ENCODE measurements at places on chromosomes 1 and 21. TPM values are rescaled to one million over a fixed set of nuclear protein-coding genes. Genes with fewer than 3 reads are reported as not detected.

DNA sequence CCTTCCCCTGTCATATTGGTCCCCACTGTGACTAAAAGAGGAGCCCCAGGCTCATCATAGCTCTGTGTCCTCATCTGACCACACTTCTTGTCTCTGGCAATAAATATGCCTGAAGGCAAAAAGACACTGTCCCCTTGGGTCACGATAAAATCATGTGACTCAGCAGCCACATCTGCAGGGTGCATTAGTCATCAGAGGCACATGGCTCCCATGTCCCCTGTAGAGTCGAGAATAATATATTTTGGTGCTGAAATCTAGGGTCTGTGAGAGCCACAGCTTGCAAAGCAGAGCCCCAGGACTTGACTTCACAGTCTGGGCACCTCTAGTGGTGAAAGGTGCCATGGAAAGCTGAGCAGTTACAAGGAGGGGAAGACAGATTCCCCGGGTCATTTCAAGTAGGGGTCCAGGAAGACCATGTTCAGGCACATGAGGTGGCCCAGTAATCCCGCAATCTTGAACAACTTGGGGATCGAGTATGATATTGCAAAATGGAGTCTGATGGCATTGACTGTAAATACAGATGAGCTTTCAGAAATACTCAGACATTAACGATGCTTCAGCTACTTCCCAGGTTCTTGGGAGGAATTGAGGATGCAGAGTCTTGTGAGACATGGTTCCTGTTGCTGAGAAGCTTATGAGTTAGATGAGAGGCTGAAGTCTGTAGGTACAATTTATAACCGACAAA lies 68.6 kb downstream of the SLC35F3 start:
- no peak overlapping the region for H3K4me3 ChIP-seq
- H3K27me3 ChIP-seq, result peaks cover 3% of the 10 kb centered on the region
- no peak overlapping the region for H3K27ac ChIP-seq
- no peaks in the 10 kb centered on the region for H3K36me3 ChIP-seq
- DNase-seq, result no peak
- no peaks in the 10 kb centered on the region for H3K4me1 ChIP-seq

DNA sequence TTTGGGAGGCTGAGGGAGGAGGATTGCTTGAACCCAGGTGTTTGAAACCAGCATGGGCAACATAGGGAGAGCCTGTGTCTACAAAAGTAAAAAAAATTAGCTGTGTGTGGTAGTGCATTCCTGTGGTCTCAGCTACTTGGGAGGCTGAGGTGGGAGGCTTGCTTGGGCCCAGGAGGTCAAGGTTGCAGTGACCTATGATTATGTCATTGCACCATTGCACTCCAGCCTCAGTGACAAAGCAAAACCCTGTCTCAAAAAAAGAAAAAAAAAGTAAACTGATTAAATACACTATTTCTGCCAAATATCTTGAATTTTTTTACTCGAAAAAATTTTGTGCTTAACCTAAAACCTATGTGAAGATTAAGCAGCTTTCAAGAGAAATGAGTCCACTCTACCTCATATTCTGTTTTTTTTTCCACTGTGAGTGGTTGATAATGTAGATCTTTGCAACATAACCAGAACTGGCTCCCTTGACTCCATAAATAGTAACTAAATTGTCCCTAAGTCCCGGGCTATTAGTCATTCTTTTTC lies 19.4 kb upstream of the ZNF281 start:
- H3K27ac ChIP-seq, result no peak overlapping the region
- DNase-seq, result no peak
- H3K4me1 ChIP-seq, result no peaks in the 10 kb centered on the region
- H3K27me3 ChIP-seq, result no peaks in the 10 kb centered on the region
- H3K4me3 ChIP-seq, result no peak overlapping the region
- no peaks in the 10 kb centered on the region for H3K36me3 ChIP-seq

DNA sequence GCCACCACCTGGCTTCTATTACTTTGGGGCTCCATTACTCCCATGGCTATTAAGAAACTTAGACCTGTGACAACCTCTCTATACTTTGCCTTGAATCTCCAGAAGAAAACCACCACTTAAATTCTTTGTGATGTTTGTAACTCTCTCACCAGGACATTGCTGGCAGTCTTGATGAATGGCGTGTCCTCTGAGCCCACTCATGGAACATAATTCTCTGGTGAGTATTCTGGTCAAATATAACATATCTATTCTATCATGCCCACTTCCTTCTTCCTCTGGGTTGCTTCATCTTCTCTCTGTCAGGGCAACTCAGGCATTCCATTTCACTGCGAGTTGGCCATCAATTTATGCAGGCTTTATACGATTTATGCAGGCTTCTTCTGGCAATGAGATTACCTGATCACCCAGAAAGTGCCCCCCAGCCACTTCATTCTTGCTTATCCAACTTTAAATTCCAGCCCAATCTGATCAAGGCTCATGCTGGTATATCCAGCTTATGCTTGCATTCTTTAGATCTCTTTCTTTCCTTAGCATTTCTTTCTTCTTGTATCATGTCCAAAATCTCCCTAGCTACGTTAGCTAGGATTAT lies 112.0 kb upstream of the CHRM3 start:
- DNase-seq, result no peak
- no peak overlapping the region for H3K27ac ChIP-seq
- H3K4me1 ChIP-seq, result no peaks in the 10 kb centered on the region

- H3K27me3 ChIP-seq, result no peaks in the 10 kb centered on the region
- no peak overlapping the region for H3K27ac ChIP-seq
- no peaks in the 10 kb centered on the region for H3K36me3 ChIP-seq
- no peak for DNase-seq
- H3K4me1 ChIP-seq, result no peaks in the 10 kb centered on the region
Observed at GRCh38 chr1:60589916-60590315, 492.4 kb upstream of the NFIA start.

- no peaks in the 10 kb centered on the region for H3K27me3 ChIP-seq
- H3K36me3 ChIP-seq, result peaks cover 6% of the 10 kb centered on the region
- H3K4me1 ChIP-seq, result peaks cover 36% of the 10 kb centered on the region
Observed at GRCh38 chr1:6869545-6869944, 84.3 kb downstream of the CAMTA1 start.

The LCE1E gene
- not detected for total RNA-seq

- H3K27ac ChIP-seq, result no peak overlapping the region
- no peak overlapping the region for H3K4me3 ChIP-seq
- H3K27me3 ChIP-seq, result no peaks in the 10 kb centered on the region
- H3K4me1 ChIP-seq, result peaks cover 17% of the 10 kb centered on the region
- no peaks in the 10 kb centered on the region for H3K36me3 ChIP-seq
Observed at GRCh38 chr1:94362466-94363058, 55.6 kb upstream of the ABCD3 start.

The HES3 gene
- not detected for total RNA-seq

DNA sequence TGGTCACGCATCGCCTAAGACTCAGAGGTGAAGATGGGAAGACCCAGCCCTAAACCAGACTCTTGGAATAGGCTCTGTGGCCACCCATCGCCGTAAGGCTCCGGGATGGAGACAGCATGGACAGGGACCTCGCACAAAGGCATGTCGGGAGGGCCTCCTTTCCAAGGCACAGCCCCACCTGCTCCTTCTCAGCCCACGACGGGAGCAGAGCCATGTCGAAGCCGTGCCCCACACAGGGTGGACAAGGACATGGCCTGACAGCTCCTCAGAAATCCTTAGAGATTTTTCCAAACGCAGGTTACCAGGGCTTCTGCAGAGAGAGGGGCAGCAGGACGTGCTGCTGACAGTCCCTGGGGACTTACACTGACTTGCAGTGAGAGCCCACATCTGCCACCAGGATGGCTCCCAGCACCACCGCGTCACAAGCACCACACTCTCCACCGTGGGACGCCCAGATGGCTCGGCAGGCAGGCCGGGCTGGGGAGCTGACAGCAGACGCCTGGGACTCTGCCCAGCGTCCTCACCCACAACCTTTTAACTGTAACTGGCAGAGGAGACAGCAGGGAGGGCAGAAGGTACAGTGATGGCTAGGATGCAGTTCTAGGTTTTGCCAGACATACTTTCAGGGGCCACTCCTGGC lies 12.0 kb downstream of the SSU72 start:
- H3K27me3 ChIP-seq, result no peaks in the 10 kb centered on the region
- H3K36me3 ChIP-seq, result peaks cover 50% of the 10 kb centered on the region
- peaks cover 61% of the 10 kb centered on the region for H3K4me1 ChIP-seq
- peak; percentile 55 for DNase-seq

All from left ventricle myocardium inferior (tissue), 1 donor.